ENCODE measurements at places on chromosomes 2 and 18.

DNA sequence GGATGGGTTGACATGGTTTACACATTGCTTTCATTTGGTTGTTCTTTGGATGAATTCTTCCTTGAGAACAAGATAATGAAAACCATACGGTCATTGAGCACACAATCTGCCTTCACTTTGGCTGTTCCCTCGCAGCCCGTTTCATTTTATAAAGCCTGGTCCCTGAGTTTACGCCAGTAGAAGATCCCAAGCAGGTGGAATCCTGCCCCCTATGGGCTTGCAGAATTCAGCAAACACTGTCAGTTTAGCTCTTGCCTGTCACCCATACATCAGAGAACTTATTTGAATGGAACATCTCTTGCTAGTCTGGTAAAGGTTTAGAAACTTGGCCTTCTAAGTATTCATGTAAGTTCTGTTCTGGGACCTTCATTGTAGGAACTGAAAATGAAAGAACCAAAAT is 666.4 kb upstream of the ZEB2 start:
- DNase-seq = no peak

DNA sequence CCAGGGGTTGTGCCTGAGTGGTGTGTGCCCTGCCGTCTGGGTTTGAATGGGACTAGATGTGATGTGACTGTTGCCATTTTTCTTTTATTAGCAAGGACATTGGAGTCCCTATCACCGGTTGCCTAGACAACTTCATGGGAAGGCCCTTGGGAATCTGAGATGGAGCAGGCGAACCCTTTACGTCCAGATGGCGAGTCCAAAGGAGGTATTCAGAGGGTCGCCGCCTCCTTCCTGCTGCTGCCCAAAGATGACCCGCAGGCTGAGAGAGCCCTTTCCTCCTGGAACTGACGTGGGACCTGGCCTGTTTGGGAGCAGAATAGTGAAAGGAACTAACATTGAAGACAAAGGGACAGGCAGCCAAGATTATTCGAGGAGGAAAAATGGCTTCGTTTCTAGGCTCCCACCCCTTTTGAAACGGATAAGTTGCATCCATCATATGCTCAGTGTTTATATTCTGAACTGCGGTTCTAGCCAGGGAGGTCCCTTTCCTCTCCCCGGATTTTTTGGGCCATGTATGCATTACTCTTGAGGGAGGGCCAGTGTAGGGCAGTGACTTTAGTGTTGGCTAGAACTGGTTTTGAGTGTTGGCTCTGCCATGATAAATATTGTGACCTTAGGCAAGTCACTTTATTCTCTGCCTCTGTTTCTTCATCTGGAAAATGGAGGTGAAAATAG is 673 bp downstream of the CENPO start:
- no peak for DNase-seq

GRCh38 chr2:9763356-9764152 is 79.7 kb upstream of the TAF1B start:
- DNase-seq = no peak

GRCh38 chr2:145752091-145752806 is 1232.3 kb upstream of the ZEB2 start:
- no peak for DNase-seq

DNA sequence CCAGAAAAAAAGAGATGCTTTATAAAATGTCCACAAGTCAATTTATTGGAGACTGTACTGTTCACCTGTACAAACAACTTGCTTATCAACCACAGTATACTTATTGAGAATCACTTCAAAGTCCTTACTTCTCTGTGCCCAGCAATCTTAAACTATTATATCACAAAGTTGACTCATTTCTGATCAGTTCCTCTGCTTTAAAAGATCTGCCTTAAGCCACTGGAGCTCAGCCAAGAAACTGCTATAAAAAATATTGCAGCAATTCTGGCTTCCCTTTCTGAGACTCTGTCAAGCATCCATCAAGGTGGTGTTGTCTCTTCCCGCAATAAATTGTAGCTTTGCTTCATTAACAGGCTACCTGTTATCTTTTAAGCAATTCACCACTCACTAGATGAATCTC is 375.2 kb upstream of the SPHKAP start:
- no peak for DNase-seq

DNA sequence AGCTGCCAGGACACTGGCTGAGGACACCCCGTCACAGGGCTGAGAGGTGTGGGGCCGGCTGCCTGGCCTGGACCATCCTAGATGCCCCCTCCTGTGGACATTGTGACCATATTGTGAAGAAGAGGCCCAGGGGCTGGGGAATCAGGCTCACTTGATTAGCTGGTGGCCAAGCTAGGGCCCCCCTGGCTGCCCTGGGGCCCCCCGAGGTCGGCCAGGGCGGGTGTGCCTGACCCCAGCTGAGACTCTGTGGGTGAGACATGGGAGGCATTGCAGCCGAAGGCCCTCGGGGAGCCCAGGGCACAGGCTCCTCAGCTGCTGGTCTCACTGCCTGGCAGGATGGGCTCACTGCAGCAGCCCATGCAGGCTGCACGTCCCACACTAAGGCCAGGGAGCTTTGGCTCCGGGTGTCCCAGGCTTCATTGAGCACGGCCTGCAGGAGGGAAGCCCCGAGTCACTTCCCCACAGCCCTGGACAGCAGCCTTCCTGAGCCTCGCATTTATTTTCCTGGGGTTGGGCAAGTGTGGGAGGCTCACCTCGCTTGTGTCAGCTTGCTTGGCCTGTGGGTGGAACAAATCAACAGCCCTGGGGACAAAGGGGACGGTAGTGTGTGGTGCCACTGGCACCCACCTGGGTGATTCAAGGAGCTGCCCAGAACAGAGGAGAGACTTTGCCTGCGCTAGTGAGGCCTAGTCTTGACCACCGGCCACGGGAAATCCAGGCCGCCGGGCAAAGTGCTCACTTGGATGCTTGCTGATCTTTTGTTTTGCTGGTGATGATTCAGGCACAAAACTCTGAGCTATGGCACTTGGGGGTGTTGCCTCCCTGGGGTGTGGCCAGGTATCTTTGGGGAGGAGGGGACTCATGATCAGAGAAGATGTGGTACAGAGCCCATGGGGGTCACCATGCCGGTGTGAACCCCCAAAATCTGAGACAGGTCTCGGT is 1.3 kb downstream of the GAL3ST2 start:
- DNase-seq = no peak

GRCh38 chr2:36477315-36477714 is 120.7 kb downstream of the FEZ2 start:
- no peak for DNase-seq

DNA sequence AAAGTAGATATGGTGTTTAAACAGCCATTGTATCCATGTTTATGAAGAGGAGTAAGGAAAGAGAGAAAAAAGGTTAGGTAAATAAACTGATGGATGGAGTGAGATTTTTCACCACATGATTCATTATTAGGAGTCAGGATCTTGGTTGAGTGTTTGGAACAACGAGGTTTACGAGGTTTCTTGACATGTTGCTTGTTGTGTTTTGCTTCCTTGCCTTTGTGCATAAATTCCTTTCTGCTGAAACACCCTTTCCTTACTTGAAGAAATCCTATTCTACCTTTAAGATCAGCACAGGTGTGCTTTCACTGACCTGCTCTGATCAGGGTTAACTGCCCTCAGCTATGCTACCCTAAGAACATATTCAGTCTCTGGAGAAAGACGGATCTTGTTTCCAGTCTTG is 66.6 kb downstream of the EFEMP1 start:
- DNase-seq = no peak

GRCh38 chr18:61727241-61728193 is 165.3 kb downstream of the RNF152 start:
- no peak for DNase-seq

DNA sequence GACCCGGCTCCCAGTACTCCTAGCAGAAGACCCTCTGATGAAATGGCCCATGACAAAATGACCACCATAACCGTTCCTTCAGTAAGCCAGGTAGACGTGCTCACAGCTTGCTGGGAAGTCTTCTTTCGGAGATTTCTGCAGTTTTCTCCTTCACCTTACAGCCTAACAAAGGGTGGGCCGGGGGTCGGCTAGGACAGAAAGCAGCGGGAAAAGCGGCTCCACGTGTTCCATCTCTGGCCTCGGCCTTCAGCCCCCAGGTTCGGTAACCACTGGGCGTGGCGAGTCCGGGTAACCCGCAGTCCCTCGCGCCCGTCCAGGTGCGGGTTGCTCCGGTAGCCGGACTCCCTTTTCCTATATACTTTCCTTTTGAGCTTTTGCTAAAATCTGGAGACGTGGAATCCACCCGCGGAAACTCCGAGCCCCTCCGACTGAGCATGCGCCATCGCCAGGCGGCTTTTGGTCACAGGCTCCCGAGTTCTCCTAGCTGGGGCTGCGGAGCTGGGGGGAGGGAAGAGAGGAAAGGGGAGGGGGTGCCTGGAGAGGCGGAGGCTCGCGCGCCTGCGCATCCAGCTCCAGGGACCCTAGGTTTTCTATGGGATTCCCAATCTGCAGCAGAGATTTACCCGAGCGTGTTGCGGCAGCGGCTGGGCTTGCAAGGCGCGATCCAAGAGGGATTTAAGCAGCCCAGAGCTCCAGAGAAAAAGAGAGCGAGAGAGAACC is at the start of gene VSNL1:
Gene VSNL1, plus strand, starts transcription at position 604 of the 720 bp plus-strand sequence. CDS start 51,379 bp downstream, outside the sequence.
- DNase-seq = no peak

DNA sequence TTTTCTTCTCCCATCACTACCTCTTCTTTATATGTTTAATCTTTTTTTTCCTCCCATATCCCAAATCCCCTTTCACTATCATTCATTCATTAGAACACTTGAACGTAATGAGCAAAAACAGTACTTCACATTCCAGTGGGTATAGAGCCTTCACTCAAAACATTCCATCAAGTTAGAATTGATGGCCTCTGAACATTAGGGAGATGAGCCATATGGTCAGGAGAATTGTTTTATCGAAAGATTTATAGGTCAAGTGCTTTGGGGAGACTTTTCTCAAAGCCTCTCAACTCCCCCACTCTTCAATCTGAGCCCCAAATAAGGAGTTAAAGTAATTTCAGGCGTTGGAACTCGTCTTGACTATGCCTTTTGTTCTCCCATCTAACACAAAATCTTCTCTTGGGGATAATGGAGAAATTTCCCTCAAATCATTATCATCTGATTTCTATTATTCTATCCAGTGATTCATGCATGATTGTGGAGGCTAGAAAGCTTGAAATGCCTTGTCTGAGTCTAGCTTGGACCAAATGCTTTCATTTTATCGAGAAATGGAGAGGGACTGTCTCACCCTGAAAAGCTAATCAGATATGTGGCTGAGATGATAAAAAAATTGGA is 79.2 kb downstream of the KIAA2012 start:
- no peak for DNase-seq

- DNase-seq = no peak
These were observed 423.7 kb downstream of the TXNL1 start for GRCh38 chr18:56214706-56215105.

DNA sequence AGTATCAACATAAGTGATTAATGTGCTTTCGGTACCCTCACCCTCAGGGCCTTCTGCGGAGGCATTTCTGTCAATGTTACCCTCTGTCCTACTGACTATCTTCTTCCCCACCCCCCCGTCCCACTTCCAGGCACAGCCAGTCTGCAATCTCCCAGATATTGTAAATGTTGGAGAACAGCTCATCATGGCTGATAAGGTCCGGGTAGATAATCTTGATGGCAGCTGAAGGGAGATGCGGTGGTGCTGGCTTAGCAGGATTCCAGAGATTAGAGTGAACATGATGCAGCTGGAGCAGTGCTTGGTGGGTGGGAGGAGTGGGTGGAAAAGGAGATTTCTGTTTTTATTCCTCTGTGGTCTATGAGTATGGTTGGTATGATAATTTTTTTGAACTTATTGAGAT is 15.5 kb downstream of the GTF2A1L start:
- no peak for DNase-seq

DNA sequence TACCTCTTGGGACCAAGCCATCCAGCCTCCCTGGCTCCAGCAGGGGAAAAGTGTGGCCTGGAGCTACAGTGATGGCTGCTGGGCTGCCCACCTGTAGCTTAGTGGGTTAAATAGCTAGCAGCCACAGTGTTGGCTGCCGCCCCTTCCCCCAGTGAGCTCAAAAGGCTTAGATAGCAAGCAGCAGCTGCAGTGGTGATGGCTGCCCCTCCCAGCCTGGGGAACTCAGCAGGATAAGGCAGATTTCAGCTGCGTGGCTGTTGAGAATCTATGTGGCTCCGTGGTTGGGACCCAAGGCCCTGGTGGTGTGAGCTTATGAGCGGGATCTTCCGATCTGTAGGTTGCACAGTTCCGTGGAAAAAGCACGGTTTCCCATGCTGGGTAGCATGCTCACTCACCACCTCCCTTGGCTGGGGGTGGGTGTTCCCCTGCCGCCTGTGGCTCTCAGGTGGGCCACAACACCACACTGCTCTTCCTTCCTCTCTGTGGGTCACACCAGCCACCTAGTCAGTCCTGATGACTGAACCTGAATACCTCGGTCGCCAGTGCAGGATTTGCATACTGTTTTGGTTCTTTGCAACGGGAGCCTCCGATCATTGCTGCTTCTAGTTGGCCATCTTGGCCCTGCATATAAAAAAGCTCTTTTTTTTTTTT is 946.5 kb upstream of the FAM98A start:
- DNase-seq = no peak

- DNase-seq = no peak
These were observed 24.4 kb downstream of the TMEM163 start for GRCh38 chr2:134694411-134694810.

DNA sequence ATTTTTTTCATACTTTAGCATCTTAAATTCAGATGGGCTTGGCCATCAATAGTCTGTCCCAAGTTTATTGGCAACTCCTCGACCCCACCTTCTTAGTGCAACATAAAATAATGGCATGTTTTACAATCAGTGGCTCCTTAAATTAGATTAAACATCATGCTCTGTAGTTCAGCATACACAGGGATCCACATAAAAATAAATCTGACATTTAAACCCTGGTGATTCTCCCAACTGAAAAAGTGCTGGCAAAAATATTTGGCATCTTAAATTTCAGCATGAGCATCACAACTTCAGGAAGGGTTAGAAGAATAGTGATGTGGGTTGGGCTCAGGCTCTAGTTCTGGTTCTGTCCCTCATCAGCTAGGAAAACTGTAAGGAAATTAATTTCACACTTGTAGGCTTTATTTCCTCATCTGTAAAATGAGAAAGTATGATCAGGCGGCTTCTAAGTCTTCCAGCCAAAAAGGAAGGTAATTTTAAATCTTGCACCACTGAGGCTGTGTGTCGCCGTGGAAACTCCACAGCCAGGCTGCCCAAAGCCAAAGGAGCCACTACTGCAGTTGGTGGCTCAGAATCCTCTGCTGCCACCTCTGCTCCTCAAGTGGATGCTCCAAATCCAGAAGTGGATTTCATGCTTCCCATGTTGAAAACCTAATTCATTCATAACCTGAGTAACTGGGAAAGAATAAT is 17.6 kb upstream of the EPG5 start:
- no peak for DNase-seq

GRCh38 chr2:28401411-28401810 is 8.8 kb downstream of the FOSL2 start:
- DNase-seq = no peak

DNA sequence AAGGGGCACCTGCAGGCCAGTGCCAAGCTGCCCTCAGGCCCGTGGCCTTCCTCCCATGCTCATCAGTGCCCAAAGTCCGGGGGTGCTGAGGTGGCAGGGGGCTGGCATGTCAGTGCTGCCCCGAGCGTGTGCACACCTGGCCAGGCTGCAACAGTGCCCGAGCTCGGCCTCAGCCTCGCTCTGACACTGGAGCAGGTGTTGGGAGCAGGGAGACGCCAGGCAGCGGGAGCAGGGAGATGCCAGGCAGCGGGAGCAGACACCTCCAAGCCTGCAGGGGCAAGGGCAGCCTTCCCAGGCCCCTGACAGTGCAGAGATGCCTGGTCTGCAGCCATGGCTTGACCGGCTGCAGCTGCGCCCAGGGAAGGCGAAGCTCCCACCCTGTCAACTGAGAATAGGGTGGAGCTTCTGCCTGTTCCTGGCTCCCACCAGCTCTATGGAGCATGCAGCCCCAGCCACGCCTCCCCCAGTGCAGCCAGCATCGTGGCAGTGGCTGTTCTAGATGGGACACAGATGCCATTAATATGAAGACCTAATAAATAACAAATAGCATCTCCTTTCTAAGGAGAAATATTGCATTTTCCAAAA is 82.4 kb downstream of the DTNB start:
- DNase-seq = no peak

All from stimulated activated CD4-positive, alpha-beta T cell treated with anti-CD3 and anti-CD28 coated beads, TNF-alpha, amount 100 ng/mL, for 1 hour (primary cell).